Activated CD4-positive, alpha-beta memory T cell treated with anti-CD3 and anti-CD28 coated beads, Interleukin-2, amount 10 ng/mL, durations not matched to agents 7 days and 5 days (primary cell): ENCODE measurements at places on chromosomes 5 and 9. TPM values are rescaled to one million over a fixed set of nuclear protein-coding genes. Genes with fewer than 3 reads are reported as not detected.

GRCh38 chr5:81164936-81165335 lies 68.2 kb upstream of the CKMT2 start:
- DNase-seq, result no peak
- no peak overlapping the region for H3K27ac ChIP-seq
- no peaks in the 10 kb centered on the region for H3K27me3 ChIP-seq
- peaks cover 11% of the 10 kb centered on the region for H3K4me1 ChIP-seq
- H3K36me3 ChIP-seq, result no peaks in the 10 kb centered on the region

Gene SPAG8
- total RNA-seq, result 2.0 TPM

Gene ARL10
- total RNA-seq, result 6.5 TPM

Gene F12
- 1.5 TPM for total RNA-seq

DNA sequence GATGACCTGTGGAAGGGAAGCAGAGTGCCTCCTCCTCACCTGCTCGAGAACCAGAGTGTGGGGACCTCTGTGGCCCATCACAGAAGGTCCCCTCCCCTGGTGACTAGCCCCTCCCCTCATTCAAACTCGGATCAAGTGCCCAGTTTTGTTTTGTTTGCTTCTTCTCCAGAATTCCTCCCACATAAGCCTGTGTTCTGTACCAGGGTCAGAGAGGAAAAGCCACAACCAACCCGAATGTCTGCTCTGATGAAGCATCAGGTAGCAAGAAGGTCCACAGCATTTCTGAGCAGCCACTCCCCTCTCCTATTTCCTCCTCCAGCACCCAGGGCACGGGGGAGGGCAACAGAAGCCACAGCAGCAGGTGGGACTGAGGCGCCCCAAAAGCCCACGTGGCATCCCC lies 58.2 kb downstream of the HSD17B3 start:
- DNase-seq, result no peak
- no peak overlapping the region for H3K4me3 ChIP-seq
- H3K27me3 ChIP-seq, result peaks cover 74% of the 10 kb centered on the region
- no peak overlapping the region for H3K27ac ChIP-seq
- peaks cover 17% of the 10 kb centered on the region for H3K4me1 ChIP-seq

- no peaks in the 10 kb centered on the region for H3K36me3 ChIP-seq
- no peak overlapping the region for H3K27ac ChIP-seq
- DNase-seq, result no peak
- no peaks in the 10 kb centered on the region for H3K4me1 ChIP-seq
Measured at GRCh38 chr9:113649054-113649453, 185.5 kb downstream of the RGS3 start.

DNA sequence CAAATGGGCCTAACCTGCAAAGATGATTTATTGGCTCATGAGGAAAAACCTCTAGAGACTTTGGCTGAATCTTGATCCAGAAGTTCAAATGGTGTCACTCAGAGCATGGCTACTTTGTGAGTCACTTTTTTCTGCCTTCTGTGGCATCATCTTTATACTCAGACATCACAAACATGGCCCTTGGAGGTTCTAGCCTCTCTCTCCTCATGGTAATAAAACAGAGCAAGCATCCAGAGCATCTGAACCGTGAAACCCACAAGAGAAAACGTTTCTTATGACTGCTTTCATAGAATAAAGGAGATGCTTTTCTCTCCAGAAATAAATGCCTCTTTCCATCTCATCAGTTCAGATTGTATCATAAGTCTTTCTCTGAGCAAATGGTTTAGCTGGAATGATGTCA lies 780.3 kb downstream of the KCTD16 start:
- no peaks in the 10 kb centered on the region for H3K27me3 ChIP-seq
- H3K4me1 ChIP-seq, result no peaks in the 10 kb centered on the region
- DNase-seq, result no peak
- no peaks in the 10 kb centered on the region for H3K36me3 ChIP-seq
